Spleen (tissue), 13 donors: ENCODE measurements at places on chromosomes 7 and 10. TPM values are rescaled to one million over a fixed set of nuclear protein-coding genes. Genes with fewer than 3 reads are reported as not detected.

DNA sequence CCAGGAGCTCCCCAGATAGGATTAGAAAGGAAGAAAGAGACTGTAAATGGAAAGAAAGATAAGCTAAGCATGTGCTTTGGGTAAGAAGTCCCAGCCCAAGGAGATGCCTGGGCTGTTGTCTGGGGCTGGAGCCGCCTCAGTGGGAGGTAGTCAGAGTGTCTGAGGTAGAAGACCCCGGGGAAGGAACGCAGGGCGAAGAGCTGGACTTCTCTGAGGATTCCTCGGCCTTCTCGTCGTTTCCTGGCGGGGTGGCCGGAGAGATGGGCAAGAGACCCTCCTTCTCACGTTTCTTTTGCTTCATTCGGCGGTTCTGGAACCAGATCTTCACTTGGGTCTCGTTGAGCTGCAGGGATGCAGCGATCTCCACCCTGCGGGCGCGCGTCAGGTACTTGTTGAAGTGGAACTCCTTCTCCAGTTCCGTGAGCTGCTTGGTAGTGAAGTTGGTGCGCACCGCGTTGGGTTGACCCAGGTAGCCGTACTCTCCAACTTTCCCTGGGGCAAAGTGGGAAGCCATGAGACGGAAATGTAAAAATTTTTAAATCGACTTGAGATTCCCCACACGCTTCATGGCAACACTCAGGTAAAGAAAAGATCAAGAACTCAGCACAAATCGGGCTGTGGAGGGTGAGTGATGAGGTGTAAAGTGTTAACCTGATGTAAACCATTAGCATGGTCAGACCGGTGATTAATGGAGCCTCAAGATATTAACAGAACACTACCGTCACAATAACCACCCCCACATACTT is 1.3 kb downstream of the HOXA1 start:
- no peak for DNase-seq
- no peak overlapping the region for H3K27ac ChIP-seq
- H3K4me3 ChIP-seq: peak overlapping the region; percentile 92
- peaks cover 49% of the 10 kb centered on the region for H3K4me1 ChIP-seq

- H3K4me1 ChIP-seq: peaks cover 15% of the 10 kb centered on the region
- H3K27me3 ChIP-seq: no peaks in the 10 kb centered on the region
- H3K36me3 ChIP-seq: no peaks in the 10 kb centered on the region
- no peak overlapping the region for H3K27ac ChIP-seq
These were observed 303.7 kb downstream of the BAMBI start for GRCh38 chr10:28981007-28981406.

DNA sequence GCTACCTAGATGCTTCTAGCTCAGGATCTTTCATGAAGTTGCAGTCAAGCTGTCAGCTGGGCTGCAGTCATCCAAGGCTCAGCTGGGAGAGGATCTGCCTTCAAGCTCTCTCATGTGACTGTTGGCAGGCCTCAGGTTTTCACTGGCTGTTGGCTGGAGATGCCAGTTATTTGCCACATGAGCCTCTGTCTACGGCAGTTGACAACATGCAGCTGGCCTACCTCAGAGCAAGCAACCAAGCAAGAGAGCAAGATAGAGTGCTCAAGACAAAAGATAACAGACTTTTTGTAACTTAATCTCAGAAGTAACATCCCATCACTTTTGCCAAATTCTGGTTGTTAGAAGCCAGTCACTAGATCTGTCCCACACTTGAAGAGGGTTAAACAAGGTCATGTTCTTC is 125.8 kb downstream of the TPST1 start:
- H3K27me3 ChIP-seq: no peaks in the 10 kb centered on the region
- H3K4me1 ChIP-seq: peaks cover 21% of the 10 kb centered on the region
- H3K36me3 ChIP-seq: no peaks in the 10 kb centered on the region
- no peak overlapping the region for H3K27ac ChIP-seq

DNA sequence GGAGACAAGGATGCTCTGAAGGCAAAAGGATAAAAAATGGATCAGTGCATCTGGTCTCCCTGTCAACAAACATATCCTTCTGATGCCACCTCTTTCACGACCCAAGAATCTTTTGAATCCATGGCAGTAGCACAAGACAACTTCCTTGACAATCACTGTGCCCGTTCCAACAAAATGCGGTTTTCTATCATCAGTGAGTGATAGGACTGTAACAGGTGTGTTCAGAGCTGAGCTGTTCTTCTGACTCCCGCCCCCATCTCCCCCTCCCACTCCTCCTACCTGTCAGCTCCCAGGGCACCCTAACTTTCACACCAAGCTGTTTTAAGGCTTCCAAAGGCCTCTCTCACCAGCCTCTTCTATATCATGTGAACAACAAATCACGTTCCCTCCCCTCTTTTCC is 74.8 kb downstream of the PARD3 start:
- no peaks in the 10 kb centered on the region for H3K36me3 ChIP-seq
- H3K27ac ChIP-seq: no peak overlapping the region
- H3K4me1 ChIP-seq: no peaks in the 10 kb centered on the region
- no peaks in the 10 kb centered on the region for H3K27me3 ChIP-seq

DNA sequence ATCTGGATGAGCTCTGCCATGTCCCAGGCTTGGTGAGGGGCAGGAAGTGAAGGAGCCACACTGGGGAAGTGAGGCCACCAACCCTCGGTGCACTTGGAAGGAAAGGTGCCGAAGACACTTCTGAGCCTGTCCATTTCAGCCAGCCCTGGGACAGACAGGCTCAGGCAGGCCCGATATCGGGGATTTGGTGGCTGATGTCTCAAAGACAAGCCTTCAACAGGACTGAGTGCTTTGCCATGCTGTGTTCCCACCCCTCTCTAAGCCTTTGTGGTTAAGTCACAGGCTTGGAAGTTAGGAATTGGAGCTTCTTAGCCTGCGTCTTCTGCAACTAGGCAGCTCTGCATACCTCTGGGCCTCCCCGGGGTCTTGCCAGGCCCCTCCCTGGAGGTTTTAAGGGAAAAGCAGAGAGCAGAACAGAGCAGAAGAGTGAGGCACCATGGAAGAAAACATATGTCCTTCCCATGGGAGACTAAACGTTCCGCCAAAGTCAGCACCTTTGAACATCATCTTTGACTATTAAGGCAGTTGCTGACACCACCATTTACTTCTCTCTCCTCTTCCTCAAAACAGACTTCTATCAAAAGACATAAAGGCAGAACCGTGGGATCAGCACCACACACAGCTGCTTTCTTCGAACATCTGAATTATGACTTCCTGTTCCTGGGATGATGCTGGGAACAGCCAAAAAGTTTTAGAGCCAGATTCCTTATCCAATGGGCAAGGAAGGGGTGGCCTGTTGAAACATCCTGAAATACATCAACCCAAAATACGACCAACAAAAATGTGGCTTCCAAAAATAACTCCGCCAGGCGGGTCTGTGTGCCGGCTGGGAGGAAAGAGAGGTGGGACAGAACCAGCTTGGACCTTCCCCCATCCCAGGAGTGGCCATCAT is 71.8 kb downstream of the AFAP1L2 start:
- H3K4me3 ChIP-seq: no peak overlapping the region
- peaks cover 6% of the 10 kb centered on the region for H3K4me1 ChIP-seq
- peak; percentile 47 for DNase-seq
- peak overlapping the region; percentile 57 for H3K27ac ChIP-seq
- H3K27me3 ChIP-seq: no peaks in the 10 kb centered on the region

Gene CRPPA
- total RNA-seq: 1.9 TPM

GRCh38 chr7:135618510-135618909 is 43.8 kb upstream of the STMP1 start:
- DNase-seq: no peak
- H3K27ac ChIP-seq: no peak overlapping the region
- no peaks in the 10 kb centered on the region for H3K4me1 ChIP-seq
- H3K36me3 ChIP-seq: peaks cover 99% of the 10 kb centered on the region

DNA sequence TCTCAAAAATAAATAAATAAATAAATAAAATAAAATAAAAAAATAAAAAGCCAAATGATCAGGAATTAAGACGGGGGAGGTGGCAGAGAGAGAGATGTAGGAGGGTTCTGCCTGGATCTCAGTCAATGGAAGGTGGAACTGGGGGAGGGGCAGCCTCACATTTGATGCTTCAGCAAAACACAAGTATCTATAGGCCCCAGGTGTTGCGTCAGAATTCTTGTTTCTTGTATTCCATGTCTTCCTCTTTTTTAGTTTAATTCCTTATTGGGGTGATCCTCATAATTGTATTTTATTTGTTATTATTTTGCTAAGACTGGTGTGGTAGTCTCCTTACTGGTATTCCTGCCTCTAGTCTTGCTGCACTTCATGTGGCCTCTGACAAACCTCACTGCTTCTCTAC is 41.4 kb upstream of the SMARCD3 start:
- DNase-seq: no peak
- no peaks in the 10 kb centered on the region for H3K4me1 ChIP-seq
- H3K4me3 ChIP-seq: no peak overlapping the region
- no peak overlapping the region for H3K27ac ChIP-seq
- no peaks in the 10 kb centered on the region for H3K36me3 ChIP-seq

GRCh38 chr10:110387983-110388686 is 83.4 kb upstream of the SMNDC1 start:
- H3K27me3 ChIP-seq: no peaks in the 10 kb centered on the region
- peaks cover 8% of the 10 kb centered on the region for H3K4me1 ChIP-seq
- no peak for DNase-seq
- no peak overlapping the region for H3K4me3 ChIP-seq
- no peak overlapping the region for H3K27ac ChIP-seq
- no peaks in the 10 kb centered on the region for H3K36me3 ChIP-seq

Gene SHH
- total RNA-seq: not detected

DNA sequence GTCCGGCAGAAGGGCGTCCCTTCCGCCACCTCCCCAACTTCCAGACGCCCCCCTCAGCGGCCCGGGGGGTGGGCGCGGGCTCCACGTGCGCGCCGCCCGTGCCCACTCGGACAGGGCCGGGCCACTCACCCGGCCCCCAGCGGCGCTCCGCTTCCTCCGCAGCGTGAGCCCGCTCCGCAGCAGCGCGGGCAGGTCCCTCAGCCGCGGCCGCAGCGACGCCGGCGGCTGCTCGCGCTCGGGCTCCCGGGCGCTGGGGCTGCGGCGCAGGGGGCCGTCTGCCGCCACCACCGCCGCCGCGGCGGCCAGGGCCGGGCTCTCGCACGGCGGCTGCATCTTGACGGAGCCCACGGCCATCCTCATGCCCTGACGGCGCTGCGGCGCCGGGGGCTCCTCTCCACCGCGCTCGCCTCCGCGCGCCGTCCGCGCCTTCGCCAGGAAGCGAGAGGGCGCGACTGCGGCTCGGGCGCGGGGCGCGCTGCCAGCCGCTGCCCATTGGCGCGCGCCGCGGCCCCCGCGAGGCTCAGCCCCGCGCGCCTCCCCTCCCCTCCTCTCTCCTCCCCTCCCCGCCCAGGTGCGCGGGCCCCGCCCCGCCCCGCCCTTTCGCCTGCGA is at the start of gene RAPGEF5:
Gene RAPGEF5 (minus strand): TSS at position 454 of the 610 bp plus-strand sequence. CDS start 94 bp downstream, at position 360.
- peaks cover 17% of the 10 kb centered on the region for H3K4me1 ChIP-seq
- H3K36me3 ChIP-seq: no peaks in the 10 kb centered on the region
- H3K27me3 ChIP-seq: peaks cover 39% of the 10 kb centered on the region
- peak within 1 kb of the TSS; percentile 79 for H3K27ac ChIP-seq
- peak; percentile 79 for DNase-seq
- H3K4me3 ChIP-seq: peak within 1 kb of the TSS; percentile 31

Gene ARHGAP22
- total RNA-seq: 3.7 TPM

- no peaks in the 10 kb centered on the region for H3K4me1 ChIP-seq
- no peak overlapping the region for H3K27ac ChIP-seq
- H3K4me3 ChIP-seq: no peak overlapping the region
- no peak for DNase-seq
- no peaks in the 10 kb centered on the region for H3K27me3 ChIP-seq
These were observed 90.4 kb downstream of the TAF3 start for GRCh38 chr10:7908541-7909210.

Gene PNLIPRP1
- total RNA-seq: 1.2 TPM

- H3K27ac ChIP-seq: no peak overlapping the region
- H3K36me3 ChIP-seq: no peaks in the 10 kb centered on the region
- no peak overlapping the region for H3K4me3 ChIP-seq
- H3K27me3 ChIP-seq: no peaks in the 10 kb centered on the region
- no peaks in the 10 kb centered on the region for H3K4me1 ChIP-seq
- no peak for DNase-seq
These were observed 134.0 kb upstream of the SEMA3D start for GRCh38 chr7:85320699-85321476.

GRCh38 chr7:2637505-2638223 is 5.9 kb downstream of the TTYH3 start:
- peaks cover 100% of the 10 kb centered on the region for H3K4me1 ChIP-seq
- H3K27me3 ChIP-seq: no peaks in the 10 kb centered on the region
- H3K27ac ChIP-seq: peak overlapping the region; percentile 73

- DNase-seq: no peak
- H3K27me3 ChIP-seq: no peaks in the 10 kb centered on the region
- peak overlapping the region; percentile 75 for H3K4me3 ChIP-seq
- H3K27ac ChIP-seq: peak overlapping the region; percentile 98
- H3K36me3 ChIP-seq: no peaks in the 10 kb centered on the region
These were observed 395 bp upstream of the ZNF25 start for GRCh38 chr10:37976880-37977203.

DNA sequence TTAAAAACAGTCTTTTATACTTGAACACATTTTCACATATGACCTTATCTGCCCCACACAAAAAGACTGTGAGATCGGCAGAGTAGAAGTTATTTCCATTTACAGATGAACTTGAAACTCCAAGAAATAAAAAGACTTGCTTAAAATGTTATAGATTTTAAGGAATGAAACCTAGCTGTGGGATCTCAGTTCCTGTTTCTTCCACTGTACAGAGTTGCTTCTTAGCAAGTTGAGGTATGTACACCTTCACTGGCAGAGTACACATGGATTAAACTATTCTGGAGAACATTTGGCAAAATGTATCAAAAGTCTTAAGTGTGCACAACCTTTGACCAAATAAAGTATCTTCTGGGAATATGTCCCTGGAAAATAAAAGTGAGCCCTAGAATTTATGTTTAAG is 48.3 kb downstream of the A1CF start:
- no peak overlapping the region for H3K27ac ChIP-seq
- H3K4me3 ChIP-seq: no peak overlapping the region
- no peaks in the 10 kb centered on the region for H3K27me3 ChIP-seq
- H3K4me1 ChIP-seq: no peaks in the 10 kb centered on the region

Gene SGCE
- 38.8 TPM for total RNA-seq

DNA sequence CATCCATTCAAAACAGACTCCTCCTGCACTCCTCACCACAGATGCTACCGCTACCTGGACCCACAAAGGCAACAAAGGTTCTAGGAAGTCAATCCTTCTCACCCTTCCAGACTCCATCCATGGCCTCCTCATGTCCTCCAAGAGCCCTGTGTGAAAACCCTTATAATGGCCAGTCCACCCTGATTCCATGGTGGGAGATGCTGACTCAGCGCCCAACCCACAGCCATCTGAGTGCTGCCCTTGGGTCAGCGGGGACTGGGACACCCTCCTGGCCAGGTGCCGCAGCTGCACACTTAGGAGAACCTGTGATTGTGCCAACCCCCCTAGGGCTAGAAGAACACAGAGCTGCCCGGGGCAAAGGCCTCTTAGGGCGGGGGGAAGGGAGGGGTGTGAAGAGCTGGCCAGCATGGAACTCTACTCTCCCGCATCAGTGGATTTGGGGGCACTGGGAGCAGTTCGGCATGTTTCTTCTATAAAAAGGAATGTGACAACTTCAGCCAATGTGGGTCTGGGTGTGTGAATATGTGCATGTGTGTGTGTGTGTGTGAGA is 25.4 kb downstream of the TMEM273 start:
- no peak overlapping the region for H3K4me3 ChIP-seq
- no peak overlapping the region for H3K27ac ChIP-seq
- peaks cover 66% of the 10 kb centered on the region for H3K36me3 ChIP-seq
- peaks cover 8% of the 10 kb centered on the region for H3K4me1 ChIP-seq
- no peaks in the 10 kb centered on the region for H3K27me3 ChIP-seq
- no peak for DNase-seq
